ENCODE measurements at places on chromosomes 3 and 15. TPM values are rescaled to one million over a fixed set of nuclear protein-coding genes. Genes with fewer than 3 reads are reported as not detected.

DNA sequence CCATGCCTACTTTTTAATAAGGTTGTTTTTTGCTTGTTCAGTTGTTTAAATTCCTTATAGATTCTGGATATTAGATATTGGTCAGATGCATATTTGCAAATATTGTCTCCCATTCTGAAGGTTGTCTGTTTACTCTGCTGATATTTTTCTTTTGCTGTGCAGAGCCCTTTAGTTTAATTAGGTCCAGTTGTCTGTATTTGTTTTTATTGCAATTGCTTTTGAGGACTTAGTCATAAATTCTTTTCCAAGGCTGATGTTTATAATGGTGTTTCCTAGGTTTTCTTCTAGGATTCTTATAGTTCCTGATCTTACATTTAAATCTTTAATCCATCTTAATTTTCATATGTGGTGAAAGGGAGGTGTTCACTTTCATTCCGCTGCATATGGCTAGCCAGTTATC, 77.4 kb downstream of the PTPRG start:
- DNase-seq, result no peak

DNA sequence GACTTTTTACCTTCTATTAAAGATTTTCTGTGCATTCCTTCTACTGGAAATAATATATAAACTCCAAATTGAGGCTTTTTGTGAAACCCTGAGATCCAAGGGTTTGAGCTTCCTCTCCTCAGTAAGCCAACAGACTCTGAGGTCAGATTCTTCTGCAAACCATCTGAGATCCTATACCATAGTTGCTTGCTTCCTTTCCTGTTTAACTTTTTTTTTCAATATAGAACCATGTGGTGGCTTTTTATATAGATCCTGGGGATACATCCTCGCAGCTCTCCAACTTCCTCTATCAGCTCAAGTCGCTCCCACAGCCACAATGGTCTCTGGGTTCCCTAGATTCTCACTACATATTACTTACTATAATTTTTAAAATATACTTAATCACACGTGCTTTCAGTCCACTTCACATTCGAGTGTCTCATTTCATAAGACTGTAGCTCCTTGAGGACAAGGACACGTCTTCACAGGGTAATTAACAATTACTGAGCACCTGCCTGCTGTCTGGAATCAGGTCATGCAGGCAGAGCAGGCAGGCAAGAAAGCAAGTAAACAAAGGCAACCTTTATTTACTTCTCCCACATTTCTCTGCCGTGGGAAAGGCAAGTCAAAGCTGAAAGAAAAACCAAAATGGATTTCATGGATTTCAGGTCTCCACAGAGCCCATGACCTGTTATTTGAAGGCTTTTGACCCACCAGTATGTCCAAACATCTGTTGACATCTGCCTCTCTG, 941.5 kb downstream of the FHIT start:
- no peak for DNase-seq

SELENOS gene
- 68.6 TPM for polyA plus RNA-seq

SRGAP3 gene
- 20.1 TPM for polyA plus RNA-seq

DNA sequence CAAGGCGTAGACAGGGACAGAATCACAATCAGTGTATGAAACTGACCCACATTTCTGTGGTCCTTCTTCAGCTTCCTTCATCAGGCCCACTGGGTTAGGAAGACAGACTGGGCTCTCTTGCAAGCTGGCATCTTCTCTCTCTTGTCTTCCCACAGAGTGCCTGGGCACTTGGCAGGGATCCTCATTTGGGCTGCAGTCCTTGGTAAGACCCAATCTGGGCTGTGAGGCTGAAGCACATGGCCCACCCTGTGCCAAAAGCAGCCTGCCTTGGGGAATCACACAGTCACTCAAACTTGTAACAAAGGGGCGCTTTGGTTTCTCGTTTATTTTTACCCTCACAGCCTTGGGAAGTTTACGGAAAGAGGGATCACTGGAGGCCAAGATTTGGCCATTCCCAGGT, 8.2 kb upstream of the EPHB3 start:
- no peak for DNase-seq

GRCh38 chr3:7567160-7567559, 706.2 kb downstream of the GRM7 start:
- DNase-seq, result no peak

COX5A gene
- 233 TPM for polyA plus RNA-seq

DNA sequence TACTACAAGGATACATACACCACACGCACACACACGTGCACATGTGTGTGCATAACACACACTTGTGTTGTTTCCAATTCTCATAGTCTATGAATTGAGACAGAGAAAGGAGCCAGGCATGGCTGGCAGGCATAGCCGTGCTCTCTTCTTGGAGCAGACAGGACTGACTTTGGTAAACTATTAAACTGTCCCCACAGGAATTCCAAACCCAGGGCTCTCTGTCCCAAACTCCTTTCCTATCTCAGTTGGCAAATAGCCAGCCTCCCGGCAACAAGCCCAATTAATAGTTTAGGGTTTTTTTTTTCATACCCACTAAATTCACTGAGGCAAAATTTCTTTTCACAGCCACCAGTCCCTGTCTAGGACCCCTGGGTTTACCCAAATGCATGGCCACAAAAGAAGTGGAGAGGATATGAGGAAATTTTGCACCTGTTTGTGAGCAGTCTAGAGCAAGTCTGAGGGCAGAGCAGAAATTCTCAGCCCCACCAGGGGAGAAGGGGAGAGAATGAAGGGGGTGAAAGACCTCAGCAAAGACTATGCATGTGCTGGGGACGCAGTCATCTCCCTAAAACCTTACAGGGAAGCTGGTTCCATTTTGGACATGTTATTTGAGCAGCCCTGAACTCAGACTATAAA, 17.8 kb downstream of the GALNT15 start:
- no peak for DNase-seq
